Hindlimb muscle (tissue), 1 donor: ENCODE measurements at places on chromosomes 1 and 21. TPM values are rescaled to one million over a fixed set of nuclear protein-coding genes. Genes with fewer than 3 reads are reported as not detected.

Gene BARHL2
- polyA plus RNA-seq = not detected

Gene RIMKLA
- polyA plus RNA-seq = 1.1 TPM

Gene NBPF20
- polyA plus RNA-seq = 4.4 TPM

Gene AKR7A2
- polyA plus RNA-seq = 53.2 TPM

Gene LENEP
- 0.67 TPM for polyA plus RNA-seq

Gene EXTL1
- polyA plus RNA-seq = 4.2 TPM

Gene DPYD
- 8.3 TPM for polyA plus RNA-seq

Gene ANKRD45
- 0.31 TPM for polyA plus RNA-seq

Gene IFNLR1
- polyA plus RNA-seq = 0.12 TPM

Gene CLDN8
- polyA plus RNA-seq = not detected

DNA sequence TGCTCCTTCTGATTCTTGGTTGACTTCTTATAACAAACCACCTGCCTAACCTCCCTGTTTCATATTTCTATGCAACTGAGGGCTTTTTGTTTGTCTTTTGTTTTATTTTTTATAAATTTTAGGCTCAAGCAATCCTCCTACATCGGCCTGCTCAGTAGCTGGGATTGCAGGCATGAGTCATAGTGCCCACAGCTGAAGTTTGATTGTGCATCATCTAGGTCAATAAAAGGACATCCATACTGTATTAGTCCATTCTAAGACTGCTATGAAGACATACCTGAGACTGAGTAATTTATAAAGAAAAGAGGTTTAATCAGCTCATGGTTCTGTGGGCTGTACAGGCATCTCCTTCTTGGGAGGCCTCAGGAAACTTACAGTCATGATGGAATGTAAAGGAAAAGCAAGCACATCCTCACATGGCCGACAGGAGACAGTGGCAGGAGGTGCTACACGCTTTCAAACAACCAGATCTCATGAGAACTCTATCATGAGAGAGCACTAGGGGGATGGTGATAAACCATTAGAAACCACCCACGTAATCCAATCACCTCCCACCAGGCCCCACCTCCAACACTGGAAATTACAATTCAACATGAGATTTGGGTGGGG is 285.0 kb downstream of the SIPA1L2 start:
- no peak for DNase-seq

DNA sequence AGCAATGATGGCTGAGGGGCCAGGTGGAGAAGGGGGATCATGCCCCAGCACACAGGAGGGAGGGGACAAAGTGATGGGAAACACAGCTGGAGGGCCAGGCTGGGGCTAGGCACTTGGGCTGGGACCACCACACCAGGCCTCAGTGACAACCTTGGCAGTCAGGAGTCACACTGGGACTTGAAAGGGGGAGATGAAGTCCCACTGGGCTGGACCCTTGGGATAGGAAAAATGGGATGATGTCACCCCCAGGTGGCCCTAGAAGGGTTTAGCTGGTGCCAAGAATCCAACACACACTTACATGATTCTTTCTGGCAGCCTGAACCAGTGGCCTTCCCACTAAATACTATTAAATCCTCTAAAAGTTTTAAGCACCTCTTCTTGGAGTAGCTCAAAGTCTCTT is 17.1 kb downstream of the ZBTB17 start:
- DNase-seq = no peak

- DNase-seq = no peak
Observed at GRCh38 chr1:68542586-68542985, 45.7 kb upstream of the DEPDC1 start.

DNA sequence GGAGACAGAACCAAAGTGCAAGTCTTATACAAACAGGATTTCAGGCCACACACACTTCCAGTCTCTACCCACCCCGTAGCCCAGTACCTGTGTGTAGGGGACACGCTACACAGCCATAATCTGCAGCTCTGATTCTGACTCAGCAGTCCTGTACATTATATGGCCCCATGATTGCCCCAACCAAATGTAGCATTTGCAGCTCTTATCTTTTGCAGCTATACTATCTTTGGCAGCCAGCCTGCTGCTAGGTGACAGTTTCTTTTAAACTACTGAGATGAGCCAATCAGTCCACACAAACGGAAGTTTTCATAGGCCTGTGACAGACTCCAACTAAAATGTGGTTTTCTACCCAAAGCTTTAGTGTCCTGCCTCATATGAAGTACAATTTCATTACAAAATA is 259.6 kb upstream of the ST6GALNAC5 start:
- no peak for DNase-seq

DNA sequence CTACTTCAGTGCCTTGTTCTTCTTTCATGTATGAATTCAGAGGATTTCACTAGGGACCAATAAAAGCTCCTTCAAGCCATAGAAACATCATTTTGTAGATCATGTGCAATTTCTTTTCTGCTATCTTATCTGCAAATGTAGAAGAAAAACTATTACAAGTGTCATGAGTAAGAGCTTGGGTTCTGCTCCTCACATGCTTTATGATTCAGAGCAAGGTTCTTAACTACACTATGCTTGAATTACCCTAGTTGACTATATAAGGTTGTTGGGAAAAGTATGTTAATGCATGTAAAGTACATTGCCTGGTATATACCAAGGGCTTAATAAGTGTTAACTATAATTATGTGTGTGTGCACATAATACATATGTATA is 91.4 kb upstream of the S1PR1 start:
- no peak for DNase-seq

- DNase-seq = no peak
Observed at GRCh38 chr21:17738176-17738953, 80.8 kb downstream of the C21orf91 start.

GRCh38 chr21:28336314-28336713 is 656.4 kb downstream of the LTN1 start:
- DNase-seq = peak; percentile 60
